ENCODE measurements at places on chromosomes 3 and 15.

DNA sequence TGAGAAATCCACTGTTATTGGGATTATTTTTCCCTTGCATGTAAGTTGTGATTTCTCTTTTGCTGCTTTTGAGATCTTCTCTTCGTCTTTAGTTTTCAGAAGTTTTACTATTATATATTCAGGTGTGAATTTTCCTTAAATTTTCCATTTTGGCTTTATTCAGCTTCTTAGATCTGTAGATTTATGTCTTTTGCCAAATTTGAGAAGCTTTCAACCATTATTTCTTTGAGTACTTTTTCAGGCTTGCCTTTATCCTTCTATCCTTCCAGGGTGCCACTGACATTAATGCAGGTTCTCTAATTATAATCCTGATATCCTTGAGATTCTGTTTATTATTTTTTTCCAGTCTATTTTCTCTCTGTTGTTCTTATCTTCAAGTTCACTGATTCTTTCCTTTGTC lies 38.1 kb upstream of the XIRP1 start:
- no peak for DNase-seq

DNA sequence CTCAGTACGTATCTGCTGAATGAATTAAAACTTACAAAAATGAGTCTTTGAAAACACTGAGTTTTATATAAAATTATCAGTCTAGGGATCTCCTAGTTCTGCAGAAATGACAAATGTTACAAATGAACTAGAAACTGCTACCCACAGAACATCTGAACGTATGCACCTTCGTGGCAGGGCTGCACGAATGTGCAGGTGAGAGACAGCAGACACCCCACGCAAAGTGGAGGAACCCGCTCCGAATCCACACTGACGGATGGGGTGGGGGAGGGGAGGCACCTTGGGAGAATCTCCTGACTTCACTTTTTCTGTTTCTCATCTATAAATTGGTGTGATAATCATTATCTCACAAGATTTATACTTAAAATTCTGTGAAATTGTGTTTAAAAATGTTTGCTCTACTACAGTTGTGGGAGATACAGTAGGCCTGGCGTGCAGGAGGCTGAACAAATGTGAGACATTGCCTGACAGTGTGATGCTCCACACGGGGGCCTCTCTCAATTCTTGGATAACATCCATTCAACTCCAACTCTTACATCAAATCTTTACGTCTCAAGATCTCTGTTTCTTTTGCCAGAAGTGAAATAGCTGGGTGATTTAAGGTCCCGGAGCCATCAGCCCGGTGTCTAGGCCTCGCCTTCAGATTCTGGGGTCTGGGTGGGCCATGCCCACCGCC lies 86.9 kb downstream of the ATP10A start:
- no peak for DNase-seq

GRCh38 chr15:39443659-39444219 lies 137.1 kb upstream of the THBS1 start:
- DNase-seq, result no peak

DNA sequence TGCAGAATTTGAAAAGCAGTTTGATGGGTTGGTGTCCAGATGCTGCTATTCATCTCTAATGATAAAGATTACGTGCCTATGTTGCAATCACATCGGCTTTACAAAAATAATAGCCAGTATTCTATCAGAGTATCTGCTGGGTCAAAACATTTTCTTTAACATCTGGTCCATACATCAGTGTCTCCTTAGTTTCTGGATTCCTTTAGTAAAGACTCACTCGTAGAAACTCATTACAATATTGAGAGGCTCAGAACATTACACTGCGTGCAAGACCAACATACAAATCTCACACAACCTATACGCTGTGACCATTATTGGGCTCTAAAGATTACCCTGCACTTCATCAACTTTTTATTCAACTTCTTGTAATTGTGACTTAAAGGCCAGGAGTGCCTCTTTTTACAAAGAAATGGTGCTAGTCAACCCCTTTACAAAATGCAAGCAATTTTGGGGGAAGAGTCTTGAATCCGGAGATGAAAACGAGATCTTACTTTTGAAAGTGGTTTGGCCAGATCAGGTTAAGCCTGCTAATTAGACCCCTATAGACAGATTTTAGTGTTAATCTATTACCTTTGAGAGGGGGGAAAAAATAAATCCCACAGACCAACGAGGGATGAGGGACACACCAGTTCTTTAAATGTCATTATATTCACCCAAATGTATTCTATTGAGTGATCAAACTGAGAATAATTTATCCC lies 2.9 kb downstream of the TRA2B start:
- DNase-seq, result peak; percentile 51

DNA sequence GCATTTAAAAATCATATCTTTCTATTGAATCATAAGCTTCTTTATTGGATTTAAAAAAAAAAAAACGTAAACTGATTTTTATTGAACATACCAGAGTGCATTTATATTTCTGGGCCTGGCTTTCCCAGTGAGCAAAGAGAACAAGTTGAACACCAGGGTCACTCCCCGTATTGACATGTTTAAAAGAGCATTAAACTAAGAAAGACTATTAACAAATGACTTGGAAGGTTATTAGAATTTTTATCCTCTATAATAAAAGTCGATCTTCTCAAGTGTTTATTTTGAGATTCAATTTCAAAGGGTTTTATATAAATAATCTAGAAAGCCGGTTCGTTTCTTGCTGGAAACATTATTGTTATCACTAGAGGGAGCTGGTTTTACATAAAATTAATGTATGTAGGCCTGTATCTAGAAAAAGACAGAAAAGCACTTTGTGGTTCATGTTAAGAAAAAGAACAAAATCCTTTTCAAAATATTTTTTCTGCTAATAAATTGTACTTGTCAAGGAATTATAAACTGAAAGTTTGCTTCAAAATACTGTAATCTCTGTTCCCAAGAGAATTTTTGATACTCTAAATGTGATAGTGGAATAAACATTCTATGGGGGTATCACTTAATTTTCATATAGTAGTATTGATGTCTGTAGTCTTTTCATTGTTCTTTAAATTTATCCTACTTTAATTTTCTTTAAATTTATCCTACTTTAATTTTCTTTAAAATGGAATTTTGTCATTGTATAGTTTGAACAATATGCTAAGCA lies 321.8 kb upstream of the MME start:
- DNase-seq, result peak; percentile 69

- no peak for DNase-seq
These were observed 189.0 kb upstream of the HES1 start for GRCh38 chr3:193946945-193947344.

DNA sequence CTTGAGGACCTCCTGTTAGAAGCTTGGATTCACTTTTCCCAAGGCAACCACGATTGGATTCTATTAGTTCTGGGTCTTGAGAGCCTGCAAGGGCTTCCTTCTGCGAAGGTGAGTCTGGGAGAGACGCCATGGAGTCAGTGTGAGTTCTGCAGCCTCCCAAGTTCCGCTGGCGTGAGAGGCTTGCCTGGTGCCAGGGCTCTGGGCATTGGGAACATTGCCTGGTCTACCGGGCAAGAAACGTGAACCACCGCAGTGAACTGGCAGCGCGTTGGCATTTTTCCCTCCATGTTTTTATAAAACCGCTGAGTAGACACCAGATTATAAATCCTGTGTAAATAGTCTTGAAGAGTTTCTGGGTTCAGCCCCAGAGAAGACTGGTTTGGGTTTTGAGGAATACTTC lies 160.9 kb downstream of the IGF1R start:
- no peak for DNase-seq

DNA sequence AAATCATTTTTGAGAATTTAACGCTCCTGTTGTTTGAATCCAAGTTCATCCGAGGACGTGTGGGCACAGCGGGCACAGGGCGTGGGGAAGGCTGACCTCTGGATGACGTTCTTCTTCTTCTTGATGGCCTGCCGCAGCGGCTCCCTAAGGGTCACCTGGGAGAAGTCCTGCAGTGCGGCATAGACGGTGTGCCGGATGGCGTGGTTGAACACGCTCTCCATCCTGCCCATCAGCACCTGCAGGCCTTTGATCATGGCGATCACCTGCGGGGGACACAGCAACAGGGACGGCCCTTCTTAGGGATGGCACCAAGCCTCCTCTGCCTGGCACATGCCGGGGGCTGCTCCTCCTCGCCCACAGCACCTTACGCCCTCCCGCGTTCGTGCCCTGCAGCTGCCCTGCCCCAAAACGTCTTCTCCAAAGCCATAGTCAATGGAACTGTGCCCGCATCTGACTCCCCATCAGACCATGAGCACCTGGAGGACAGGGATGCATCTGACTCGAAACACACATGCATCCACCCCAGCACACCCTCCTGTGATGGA lies 61.5 kb downstream of the CYFIP1 start:
- no peak for DNase-seq

DNA sequence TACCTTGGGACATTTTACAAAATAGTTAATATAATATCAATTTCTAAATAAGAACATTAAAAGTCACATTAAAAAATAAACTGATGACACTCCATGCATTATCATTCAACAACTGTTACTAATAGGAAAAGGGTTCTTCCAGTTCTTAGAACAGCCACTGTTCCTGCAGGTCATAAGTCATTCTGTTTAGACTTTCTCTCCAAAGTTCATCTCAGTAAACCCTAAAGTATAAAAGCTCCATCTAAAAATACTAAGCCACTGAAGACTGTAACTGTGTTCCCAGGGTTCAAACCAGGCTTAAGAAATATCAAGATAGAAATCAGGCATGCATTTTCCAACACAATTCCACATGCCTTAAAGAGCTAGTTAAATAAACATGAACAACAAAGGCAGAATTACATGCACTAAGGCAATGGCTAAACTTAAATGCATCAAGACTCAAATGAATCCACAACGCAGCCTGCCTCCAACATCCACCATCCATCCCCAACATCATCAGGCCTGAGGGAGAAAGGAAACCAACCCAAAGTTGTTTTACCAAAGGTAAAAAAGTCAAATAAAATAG lies 46.2 kb downstream of the DMXL2 start:
- no peak for DNase-seq

- DNase-seq, result no peak
These were observed 498.1 kb downstream of the MAGI1 start for GRCh38 chr3:65540666-65541065.

GRCh38 chr15:70530503-70530902 lies 232.9 kb downstream of the UACA start:
- DNase-seq, result no peak

GRCh38 chr15:87326269-87326668 lies 930.3 kb downstream of the NTRK3 start:
- no peak for DNase-seq

DNA sequence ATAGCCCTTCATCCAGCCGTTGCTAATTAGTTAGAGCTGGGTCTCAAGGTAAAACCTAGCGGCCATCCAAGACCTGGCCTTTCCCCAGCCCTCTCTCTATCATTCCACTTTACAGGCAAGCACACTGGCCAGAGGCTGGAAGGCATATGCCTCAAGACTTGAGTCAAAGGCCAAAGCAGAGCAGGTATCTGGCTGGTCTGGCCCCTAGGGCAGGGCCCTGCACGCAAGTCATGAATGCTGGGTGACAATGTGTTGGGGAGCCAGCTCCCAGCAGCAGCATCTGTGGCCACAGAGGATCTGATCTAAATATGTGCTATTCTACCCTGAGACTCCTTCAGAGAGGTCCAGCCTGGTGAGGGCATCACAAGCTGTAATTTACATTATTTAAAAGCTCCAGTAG lies 113.6 kb downstream of the LRTM1 start:
- no peak for DNase-seq

DNA sequence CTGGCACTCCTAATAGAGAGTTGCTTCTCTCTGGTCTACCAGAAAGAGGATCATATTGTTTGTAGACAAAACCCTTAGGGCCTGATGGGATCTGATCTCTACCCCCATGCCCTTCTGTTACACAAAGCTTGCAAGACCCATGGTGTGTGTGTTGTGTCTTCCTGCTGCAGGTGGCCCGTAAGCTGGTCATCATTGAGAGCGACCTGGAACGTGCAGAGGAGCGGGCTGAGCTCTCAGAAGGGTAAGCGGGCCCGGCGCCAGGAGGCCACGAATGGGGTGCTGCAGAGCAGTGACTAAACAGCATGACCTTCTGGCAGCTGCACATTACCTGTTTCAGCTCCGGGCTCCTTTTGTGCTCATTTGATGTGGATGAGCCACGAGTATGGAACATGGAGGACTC lies 18.2 kb downstream of the TPM1 start:
- DNase-seq, result no peak

- DNase-seq, result peak; percentile 85
These were observed 30.3 kb downstream of the CDC25A start for GRCh38 chr3:48157950-48158376.

GRCh38 chr3:81289676-81290075 lies 471.8 kb downstream of the GBE1 start:
- DNase-seq, result no peak

- DNase-seq, result no peak
These were observed 624.5 kb upstream of the SGO1 start for GRCh38 chr3:20810555-20810954.

- DNase-seq, result no peak
These were observed 104.1 kb downstream of the STT3B start for GRCh38 chr3:31636694-31637442.

DNA sequence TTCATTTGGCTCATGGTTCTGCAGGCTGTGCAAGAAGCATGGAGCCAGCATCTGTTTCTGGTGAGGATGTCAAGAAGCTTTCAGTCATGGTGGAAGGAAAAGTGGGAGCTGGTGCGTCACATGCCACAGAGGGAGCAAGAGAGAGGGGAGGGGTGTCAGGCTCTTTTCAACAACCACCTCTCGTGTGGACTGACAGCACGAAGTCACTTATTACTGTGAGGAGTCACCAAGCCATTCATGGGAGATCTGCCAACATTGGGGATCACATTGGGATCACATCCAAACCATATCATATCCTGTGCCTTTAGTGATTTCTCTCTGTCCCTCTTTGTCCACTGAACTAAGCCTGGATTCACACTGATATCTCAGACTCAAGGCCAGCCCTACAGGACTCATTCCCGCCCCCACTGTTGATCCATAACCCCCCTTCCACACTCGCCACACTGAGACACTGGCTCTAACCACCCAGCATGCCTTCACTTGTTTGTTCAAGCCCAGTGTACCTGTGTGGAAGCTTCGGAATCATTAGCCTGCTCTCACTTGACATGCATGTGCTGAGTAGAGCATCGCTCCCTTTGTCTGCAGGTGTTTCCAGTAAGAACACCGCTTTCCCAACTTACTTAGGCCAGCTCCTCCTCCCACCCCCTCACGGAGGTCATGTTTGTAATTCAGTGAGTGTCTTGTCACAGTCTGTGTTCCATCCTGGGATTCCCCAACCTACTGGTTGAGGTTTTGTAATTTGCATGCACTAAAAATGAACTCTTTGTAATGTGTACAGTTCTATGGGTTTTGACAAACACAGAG lies 132.2 kb downstream of the KLF13 start:
- no peak for DNase-seq

DNA sequence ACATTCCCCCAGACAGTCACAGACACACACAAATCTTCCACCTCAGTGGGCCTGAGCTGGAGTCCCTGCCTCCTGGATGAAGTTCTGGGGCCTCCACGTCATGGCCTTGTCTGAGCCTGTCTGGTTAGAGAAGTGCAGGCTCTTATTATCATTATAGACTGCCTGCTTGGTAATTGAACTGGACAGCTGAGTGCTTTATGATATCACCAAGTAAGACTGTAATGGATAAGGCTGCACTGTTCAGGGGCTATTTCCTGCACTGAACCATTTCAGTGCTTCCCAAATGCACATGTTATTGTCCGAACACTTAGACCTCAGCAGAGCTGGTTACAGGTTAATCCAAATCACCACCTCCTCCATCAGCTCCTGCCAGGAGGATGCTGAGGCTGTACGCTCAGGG lies 8.7 kb upstream of the ST6GAL1 start:
- no peak for DNase-seq

All from Karpas-422 (cell line).